ENCODE measurements at places on chromosomes 5 and 9.

GRCh38 chr5:151079838-151080612 is 809 bp downstream of the TNIP1 start:
- DNase-seq: no peak

- no peak for DNase-seq
Observed at GRCh38 chr5:51208296-51208695, 175.0 kb upstream of the ISL1 start.

GRCh38 chr5:24353016-24353415 is 291.8 kb downstream of the CDH10 start:
- no peak for DNase-seq

GRCh38 chr5:149671544-149671943 is 58.6 kb upstream of the PPARGC1B start:
- DNase-seq: no peak

- no peak for DNase-seq
Observed at GRCh38 chr5:156401804-156402203, 74.8 kb downstream of the SGCD start.

Data from activated CD8-positive, alpha-beta memory T cell treated with anti-CD3 and anti-CD28 coated beads, Interleukin-2, amount 50 U/mL, for 4 hours (primary cell).